ENCODE measurements at places on chromosomes 7 and 10. TPM values are rescaled to one million over a fixed set of nuclear protein-coding genes. Genes with fewer than 3 reads are reported as not detected.

DNA sequence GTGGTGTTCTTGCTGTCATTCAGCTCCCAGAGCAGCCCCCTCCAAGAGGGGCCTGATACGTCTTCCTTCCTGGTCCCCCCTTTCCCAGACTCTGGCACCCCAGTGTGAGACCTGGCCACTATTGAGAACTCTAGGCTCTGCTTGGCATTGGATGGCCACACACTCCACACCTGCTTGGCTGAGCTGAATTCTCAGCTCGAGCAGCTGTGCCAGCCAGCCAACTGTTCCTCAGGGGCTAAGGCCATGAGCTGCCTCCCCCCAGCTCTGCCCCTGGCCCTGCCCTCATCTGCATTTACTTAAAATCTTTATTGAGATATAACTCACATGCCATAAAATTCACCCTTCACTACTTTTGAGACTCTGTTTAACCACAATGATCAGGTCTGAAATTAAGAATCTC is 6.7 kb downstream of the TLL2 start:
- DNase-seq: no peak

Gene OAT
- total RNA-seq: 74.5 TPM

DNA sequence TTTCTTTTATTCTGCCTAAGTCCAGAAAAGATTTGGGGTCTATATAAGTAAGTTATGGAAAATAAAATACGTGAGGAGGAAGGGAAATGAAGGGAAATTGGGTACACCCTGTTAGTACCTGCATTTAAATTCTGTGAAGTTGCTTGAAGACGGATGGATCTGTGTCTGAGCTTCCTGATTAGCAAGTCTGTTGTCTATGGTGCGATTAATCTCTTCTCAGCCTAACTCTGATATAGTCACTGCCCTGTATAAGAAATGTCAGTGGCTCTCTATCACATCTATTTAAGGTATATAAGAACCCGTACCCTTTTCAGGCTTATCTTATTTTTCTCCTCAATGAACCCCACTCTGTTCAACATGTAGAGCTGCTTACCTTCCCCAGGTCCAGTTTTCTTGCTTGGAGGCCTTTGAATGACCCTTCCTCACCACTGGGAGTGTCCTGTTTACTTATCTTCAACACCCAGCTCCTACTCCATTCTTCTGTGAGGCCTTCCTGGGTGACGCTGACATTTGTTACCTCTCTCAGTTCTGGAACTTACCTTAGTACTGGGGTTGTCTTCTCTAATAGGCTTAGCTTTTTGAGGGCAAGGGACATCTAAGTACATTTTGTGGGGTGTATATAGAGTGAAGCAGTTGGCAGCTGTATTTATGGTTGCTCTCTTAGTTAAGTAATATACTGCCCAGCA is 149.6 kb upstream of the PRPS1L1 start:
- no peak for DNase-seq

DNA sequence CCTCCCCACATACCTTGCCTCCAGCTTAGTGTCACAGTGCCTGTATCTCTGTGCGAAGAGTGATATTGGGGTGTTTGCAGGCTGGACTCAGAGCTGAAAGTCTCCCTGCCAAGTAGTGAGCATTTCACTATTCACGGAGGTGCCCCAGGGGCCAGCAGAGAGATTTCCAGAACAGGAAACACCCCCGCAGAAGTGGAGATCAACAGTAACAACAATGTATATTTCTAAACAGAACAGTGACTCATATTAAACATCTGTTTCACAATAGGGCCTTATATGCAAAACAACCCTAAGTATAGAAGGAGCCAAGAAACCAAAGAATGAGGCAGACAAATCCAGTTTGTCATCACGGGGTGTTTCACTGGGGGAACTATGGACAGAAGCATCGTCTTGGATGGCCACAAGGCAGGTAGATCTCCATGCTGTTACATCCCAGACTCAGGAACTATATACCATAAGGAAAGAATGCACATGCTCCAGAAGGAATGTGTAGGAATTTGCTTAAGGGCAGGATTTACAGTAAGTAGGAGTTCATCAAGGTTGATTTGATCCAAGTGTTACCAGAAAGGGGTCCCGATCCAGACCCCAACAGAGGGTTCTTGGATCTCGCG is 29.3 kb upstream of the CCL24 start:
- DNase-seq: no peak

Gene FAM25C
- not detected for total RNA-seq
